Activated CD4-positive, alpha-beta T cell treated with anti-CD3 and anti-CD28 coated beads for 48 hours (primary cell): ENCODE measurements at places on chromosomes 7 and 10.

DNA sequence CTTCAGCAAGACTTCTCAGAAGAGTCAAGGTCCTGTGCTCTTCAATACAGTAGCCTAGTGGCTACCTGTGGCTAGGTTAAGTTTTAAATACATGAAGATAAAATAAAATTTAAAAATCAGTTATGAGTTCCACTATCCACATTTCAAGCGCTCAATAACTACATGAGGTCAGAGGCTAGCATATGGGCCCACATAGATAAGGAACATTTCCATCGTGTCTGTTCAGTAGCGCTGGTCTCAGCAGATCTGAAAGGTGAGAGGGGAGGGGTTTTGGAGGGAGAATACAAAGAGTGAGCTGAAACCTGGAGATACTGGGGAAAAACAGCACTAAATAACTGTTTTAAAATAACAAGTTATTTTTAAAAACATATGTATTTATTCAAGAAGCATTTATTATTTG is 219.0 kb downstream of the TRIL start:
- no peak for DNase-seq

DNA sequence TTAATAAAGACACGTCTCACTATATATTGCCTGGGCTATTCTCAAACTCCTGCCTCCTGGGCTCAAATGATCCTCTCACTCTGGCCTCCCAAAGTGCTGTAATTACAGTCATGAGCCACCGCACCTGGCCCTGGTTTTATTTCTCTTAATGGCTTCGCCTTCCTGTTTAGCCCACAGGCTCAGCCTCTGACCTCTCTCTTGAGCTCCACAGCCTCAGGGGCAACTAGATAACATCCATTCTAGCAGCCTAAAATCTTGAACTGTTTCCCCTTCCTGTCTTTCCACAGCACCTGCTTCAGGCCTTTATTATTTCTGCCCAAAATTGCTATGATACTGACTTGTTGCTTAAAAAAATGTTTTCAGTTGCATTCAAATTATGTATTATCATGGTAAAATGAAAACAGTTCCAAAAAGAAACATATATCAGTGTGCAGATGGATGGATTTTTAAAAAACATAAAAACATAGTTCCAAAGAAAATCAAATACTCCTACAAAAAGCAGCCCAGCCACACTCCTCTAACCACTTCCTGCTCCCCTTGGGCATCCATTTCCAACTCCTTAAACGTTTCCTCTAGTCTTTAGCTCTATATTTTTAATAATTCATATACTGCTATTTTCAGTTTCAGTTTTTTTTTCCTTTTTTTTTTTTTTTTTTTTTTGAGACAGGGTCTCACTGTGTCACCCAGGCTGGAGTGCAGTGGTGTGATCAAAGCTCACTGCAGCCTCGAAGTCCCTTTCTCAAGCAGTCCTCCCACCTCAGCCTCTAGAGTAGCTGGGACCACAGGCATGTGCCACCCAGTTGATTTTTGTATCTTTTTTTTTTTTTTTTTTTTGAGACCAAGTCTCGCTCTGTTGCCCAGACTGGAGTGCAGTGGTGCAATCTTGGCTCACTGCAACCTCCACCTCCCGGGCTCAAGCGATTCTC is 5.1 kb upstream of the BAZ1B start:
- peak; percentile 17 for DNase-seq

GRCh38 chr10:36578306-36578705 is 547.1 kb upstream of the ANKRD30A start:
- no peak for DNase-seq

- no peak for DNase-seq
Measured at GRCh38 chr7:66697449-66698438, 42.8 kb upstream of the RABGEF1 start.

DNA sequence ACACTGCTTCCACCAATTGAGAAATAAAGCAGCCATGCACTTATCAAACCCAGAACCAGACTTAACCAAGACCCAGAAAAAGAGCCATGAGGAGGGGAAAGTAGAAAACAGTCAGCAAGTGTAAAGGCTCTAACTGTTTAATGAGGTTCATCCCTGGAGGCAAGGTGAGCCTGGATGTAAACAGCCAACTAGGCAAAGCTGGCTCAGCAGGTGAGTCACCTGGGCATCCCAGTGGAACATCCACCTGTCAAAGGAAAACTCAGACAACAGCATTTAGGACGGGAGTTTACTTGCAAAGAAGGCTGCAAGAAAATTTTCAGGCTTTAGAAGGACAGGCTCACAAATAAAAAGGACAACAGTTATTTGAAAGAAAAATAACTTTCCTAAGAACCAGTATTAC is 153.0 kb downstream of the SNX13 start:
- DNase-seq: no peak

DNA sequence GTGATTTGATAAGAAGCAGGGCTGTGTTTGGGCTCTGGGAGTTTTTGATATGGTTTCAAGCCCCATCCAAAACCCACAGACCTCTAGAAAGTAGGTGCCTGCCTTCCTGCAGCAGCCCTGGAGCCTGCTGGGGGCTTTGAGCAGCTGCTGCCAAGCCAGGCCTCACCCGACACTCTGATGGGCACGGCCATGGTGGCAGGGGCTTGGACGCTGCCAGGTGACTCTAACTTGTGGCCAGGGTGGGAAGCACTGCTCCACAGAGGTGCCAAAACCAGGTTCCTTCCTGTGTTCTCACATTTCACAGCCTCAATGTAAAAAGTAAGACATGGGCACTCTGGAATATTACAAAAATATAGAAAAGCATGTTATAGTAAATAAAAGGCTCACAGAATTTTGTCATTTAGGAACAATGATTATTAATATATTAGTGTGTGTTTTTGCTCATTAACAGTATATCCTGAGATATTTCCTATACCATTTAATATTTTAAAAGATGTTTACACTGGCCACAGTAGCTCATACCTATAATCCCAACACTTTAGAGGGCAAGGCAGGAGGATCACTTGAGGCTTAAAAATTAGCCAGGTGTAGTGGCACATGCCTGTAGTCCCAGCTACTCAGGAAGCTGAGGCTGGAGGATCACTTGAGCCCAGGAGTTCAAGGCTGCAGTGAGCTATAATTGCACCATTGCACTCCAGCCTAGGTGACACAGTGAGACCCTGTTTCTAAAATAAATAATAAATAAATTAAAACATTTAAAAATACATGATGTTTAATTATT is 95.1 kb downstream of the EGFR start:
- DNase-seq: no peak

GRCh38 chr10:87585565-87586514 is 73.8 kb upstream of the PAPSS2 start:
- no peak for DNase-seq

DNA sequence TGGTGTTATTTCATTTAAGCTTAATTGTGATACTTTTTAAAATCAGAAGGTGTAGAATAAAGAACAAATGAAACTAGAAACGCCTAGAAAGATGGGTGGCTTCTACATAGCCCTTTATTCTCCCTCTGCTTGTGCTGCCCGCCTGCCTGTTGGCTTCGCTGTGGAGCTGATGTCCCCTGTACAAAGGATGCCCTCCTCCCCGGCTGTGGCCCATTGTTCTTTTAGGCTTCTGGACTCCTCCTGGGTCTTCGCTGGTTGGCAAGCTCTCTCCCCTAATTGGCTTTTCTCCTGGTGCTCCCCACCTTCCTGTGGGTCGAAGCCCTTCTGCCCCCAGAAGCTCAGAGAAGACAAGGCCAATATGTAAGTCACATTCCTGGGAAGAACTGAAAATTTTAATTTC is 98.2 kb downstream of the FANK1 start:
- no peak for DNase-seq

GRCh38 chr10:93150990-93151547 is 77.4 kb downstream of the CYP26A1 start:
- DNase-seq: no peak

GRCh38 chr10:103932971-103933370 is 15.0 kb upstream of the STN1 start:
- no peak for DNase-seq

- no peak for DNase-seq
Measured at GRCh38 chr10:119997429-119997828, 104.9 kb downstream of the SEC23IP start.

GRCh38 chr10:131799429-131799828 is 101.4 kb upstream of the PPP2R2D start:
- no peak for DNase-seq

DNA sequence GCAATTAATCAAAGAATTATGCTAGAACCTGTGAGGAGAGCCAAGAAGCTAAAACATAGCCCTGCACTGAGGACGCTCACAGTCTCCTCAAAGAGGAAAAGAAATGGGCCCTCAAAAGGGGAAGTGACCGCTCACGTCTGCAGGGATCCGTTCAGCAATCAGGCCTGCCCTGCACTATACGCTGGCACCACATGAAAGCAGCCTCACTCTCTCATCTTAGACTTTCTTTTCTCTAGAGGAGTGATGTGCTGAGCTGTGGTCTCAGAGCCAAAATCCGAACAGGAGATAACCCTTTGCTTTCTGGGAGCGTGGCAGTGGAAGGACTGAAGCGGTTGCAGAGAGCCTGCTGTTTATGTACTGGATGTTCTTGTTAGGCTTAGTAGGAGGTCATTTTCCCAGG is 6.3 kb upstream of the IL2RA start:
- DNase-seq: peak; percentile 63

DNA sequence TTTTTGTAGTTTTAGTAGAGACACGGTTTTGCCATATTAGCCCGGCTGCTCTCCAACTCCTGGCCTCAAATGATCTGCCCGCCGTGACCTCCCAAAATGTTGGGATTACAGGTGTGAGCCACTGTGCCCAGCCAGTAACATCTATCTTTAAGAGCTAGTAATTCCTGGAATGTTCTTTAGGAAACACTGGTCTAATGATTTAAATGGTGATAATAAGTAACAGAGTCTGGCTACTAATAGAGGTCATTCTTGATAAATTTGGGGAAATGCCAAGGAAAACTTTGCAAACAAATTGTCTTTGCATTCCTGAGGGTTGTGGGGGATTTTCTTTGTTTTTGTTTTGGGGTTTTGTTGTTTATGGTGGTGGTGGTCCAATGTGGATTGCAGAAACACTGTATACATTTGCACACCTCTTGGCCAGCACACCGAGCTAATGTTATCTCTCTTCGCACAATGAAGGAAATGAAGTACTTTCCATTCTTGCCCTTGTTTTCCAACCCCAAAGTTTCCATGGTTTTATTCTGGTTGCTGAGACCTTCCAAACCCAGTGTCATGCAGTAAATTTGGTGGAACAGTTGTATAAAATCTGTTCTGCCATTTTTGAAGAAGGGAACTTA is 51.3 kb upstream of the WIPF3 start:
- DNase-seq: no peak

DNA sequence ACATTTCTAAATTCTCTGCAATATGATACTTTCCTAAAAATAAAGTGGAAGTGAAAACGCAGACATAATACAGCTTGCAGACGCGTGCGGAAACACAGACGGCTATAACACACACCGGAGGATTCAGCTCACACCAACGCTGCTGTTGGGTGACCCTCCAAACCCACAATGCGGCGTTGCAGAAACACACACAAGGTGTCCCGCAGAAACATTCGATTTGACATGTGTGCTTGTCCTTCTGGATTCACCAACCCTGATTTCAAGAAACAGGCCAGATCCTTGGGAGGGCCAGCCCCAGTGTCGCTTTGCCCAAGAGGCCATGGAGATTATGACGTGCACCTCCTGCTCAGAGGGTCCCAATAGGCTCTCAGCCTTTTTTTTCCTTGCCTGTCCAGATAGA is 136.7 kb upstream of the TCERG1L start:
- no peak for DNase-seq

DNA sequence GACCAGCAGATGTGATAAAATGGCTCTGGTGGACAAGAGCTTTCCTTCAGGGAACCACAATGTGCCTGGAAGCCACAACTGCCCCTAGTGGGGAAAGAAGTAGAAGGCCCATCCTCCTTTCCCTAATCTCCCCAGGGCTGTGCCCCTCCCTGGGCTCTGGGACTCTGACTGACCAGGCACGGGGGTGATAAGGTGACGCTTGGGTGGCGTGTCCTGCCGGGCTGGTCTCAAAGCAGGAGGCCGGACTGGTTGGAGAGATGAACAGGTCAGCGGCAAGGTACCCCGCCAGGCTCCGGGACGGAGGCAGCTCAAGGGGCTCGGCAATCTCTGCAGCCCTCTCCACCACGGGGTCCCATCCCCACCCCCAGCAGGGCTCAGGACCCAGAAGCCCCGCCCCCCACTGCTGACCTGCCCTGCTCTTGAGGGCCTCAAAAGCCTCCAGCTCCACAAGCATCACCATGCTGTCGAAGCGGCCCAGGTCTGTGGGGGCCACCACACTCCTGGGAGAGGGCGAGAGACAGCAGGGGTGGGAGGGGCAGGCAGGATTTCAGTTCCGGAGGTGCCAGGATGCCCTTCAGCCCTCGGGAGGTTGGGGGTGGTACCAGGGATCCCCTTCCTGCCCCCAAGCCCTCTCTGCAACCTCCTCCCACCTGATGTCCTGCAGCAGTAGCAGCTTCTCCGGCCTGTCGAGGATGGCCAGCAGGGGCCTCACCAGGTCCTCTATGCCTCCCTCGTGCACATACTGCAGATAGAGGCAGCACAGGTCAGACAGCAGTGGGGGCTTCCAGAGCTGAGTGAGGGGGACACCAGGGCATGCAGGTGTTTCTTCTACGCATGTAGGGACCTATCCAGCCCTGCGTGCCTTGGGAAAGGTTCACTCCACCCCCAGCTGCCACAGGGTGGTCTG is 12.2 kb downstream of the LZTS2 start:
- no peak for DNase-seq

GRCh38 chr10:100882671-100883311 is 30.0 kb upstream of the SLF2 start:
- DNase-seq: no peak

GRCh38 chr10:69089638-69090599 is 2.0 kb downstream of the SRGN start:
- peak; percentile 86 for DNase-seq

- no peak for DNase-seq
Measured at GRCh38 chr7:46741938-46742540, 821.0 kb upstream of the IGFBP3 start.

GRCh38 chr7:89223900-89224395 is 428.4 kb upstream of the TEX47 start:
- DNase-seq: no peak
